Activated CD8-positive, alpha-beta memory T cell treated with anti-CD3 and anti-CD28 coated beads for 1 hour (primary cell): ENCODE measurements at places on chromosomes 13 and 19.

GRCh38 chr13:106523576-106523975 lies 11.9 kb downstream of the EFNB2 start:
- no peak for DNase-seq

DNA sequence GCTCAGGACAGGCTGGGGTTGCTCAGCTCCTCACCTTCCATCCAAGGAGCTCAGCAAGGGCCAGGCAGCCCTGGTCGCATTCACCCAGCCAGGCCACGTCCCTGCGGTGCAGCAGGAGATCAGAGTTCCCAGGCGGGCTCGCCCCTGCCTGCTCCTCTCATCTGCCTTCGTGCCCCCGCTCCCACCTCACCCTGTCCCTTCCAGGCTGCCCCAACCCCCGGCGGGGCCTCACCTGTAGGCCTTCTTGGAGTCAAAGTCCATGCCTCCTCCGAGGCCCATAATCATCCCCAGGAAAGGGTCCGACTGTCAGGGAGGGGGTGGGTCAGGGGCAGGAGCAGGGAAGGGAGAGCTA lies 1.3 kb upstream of the RINL start:
- DNase-seq = no peak

- no peak for DNase-seq
Observed at GRCh38 chr13:94480672-94481145, 1.2 kb upstream of the DCT start.

GRCh38 chr13:63110466-63110865 lies 1694.8 kb upstream of the PCDH20 start:
- no peak for DNase-seq

DNA sequence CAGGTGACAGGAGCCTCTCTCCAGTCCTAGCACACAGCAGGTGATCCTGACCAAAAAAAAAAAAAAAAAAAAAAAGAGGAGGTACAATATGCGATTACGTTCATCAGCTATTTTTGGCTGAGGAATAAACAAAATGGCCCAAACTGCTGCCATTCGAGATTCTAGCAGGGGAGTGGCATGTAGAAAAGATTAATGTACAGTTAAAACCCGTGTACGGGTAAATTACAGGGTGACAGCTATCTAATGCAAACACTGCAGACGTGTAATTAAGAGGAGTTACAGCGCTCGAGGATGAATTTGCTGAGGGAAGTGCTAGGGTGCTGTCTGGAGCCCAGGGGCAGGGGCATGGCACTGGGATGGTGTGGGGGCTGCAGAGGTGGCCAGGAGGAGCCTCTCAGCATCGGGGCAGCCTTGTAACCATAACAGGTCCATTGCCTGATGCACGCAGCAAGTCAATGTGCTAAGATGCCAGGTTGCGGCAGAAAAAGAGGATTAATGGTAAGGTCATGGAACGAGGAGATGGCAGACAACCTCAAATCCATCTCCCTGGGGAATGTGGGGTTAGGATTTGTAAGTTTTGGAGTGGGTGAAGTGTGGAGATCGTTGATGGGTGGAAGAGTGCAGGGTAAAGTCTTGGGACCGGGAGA lies 17.4 kb downstream of the CHST8 start:
- no peak for DNase-seq

DNA sequence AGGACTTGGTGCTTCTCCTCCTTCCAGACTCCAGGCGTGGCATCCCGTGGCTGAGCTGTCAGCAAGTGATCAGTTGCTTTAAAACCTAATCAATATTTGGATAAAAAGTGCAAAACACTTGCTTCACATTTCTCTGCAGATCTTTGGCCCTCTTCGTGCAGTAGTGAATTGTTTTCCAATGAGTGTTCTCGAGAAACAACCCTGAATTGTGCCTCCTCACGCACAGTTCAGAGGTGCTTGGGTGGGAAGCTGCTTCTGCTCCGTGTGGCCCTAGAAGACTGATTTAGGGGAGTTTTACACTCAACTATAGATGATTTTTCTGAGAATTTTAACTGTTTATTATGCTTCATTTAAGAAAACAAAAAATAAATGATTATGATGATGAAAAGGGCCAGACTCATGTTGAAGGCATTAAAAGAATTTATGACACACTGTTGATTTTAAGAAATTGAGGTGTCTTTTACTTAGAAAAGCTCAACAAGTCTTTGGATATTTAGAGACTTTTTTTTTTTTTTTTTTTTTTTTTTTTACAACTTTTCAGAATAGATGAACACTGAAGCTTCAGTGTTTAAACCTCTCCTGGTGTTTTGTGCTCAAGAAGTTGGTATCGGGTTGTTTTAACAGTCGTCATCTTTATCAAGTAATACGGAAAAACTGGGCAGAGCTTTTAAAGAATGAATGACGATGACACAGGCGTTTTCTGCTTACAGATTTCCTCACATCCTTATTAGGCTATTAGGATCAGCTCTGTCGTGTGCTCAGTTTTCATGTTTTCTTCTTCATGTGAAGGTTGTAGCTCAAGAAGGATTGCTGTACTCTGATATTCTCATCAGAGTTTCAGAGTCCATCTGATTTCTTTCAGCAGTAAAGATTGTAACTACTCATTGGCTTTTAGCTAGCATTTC lies 39.5 kb upstream of the TEX29 start:
- DNase-seq = no peak

DNA sequence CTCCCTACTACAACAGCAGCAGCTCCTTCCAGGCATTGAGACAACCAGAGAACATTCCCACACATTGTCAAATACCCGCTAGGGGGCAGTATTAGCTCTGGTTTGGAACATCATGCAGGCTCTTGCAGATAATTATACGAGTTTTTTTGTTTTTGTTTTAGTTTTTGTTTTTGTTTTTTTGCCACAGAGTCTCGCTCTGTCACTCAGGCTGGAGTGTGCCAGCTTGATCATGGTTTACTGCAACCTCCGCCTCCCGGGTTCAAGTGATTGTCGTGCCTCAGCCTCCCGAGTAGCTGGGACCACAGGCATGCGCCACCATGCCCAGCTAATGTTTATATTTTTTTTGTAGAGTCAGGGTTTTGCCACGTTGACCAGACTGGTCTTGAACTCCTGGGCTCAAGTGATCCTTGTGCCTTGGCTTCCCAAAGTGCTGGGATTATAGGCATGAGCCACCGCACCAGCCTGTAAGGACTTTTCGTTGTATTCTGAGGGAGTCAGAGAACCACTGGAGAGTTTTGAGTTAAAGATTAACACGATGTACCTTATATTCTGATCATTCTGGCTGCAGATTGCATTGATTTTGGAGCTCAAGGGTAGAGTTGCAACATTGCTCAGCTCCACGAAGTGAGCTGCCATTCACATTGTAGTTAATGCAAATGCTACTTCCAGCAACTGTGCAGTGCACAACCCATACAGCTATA lies 41.7 kb upstream of the CEACAM20 start:
- no peak for DNase-seq
